ENCODE measurements at places on chromosomes 3 and 15.

DNA sequence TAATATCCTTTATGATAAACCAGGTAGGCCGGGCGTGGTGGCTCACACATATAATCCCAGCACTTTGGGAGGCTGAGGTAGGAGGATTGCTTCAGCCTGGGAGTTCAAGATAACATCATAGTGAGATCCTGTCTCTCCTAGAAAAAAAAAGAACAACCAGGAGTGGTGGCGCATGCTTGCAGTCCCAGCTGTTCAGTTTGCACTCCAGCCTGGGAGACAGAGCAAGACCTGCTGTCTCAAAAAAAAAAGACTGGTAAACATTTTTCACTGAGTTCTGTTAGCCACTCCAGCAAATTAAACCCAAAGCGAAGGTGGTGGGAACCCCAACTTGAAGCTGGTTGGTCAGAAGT, 9.6 kb upstream of the IRAK2 start:
- no peak for DNase-seq

GRCh38 chr3:170469151-170470062, 50.7 kb downstream of the CLDN11 start:
- DNase-seq = no peak

- no peak for DNase-seq
These were observed 14.3 kb downstream of the LIMD1 start for GRCh38 chr3:45608885-45609284.

DNA sequence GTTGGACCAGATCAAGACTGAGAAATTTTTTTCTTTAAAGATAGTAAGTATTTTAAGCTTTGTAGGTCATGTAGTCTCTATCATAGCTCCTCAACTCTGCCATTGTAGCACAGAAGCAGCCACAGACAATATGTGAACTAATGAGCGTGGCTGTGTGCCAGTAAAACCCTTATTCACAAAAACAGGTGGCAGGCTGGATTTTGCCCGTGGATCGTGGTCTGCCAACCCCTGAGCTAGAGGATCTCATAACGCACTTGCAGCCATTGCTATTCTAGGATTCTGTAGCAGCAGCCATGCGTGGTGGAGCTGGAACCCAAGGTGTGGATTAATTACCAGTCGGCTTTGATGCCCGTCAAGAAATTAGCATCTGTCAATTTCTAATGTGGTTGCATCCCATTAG, 68.7 kb upstream of the PLXNA1 start:
- DNase-seq = no peak

GRCh38 chr3:146747928-146748327, 142.8 kb upstream of the PLSCR5 start:
- DNase-seq = peak; percentile 15

GRCh38 chr15:45048794-45049631, 26.0 kb downstream of the SORD start:
- DNase-seq = no peak

- no peak for DNase-seq
These were observed 145.7 kb downstream of the TLE3 start for GRCh38 chr15:69951898-69952555.

GRCh38 chr15:83960192-83960829, 275.3 kb upstream of the GOLGA6L4 start:
- no peak for DNase-seq

- no peak for DNase-seq
These were observed 129.0 kb upstream of the SLC7A14 start for GRCh38 chr3:170714562-170715535.

DNA sequence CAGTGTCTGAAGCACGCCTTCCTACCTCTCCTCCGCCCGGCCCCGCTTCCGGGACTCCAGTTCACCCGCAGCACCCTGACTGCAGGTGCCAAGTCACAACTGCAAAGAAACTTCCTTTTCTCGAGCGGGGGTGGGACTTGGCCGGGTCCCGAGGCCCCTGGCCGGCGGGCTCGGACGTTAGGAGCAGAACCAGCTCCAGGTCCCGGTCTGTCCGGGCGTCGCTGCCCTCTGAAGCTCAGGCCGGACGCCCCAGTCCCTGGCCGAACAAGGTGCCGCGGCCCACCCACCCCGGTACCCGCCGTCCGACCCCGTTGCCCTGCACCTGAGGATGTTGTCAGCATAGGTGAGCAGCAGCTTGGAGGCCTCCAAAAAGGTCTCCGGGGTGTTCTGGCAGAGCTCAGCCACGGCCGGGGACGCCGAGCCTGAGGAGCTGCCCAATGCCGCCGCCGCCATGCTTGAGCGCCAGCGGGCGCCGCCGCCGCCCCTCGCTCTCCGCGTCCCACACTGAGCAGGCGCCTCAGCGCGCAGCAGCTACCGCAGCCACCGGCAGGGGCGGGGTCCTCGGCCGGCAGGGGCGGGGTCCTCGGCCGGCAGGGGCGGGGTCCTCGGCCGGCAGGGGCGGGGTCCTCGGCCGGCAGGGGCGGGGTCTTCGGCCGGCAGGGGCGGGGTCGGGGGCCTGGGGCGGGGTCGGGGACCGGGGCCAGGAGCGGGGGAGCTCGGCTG, at the start of gene NGLY1:
Gene NGLY1 (minus strand): TSS at position 506 of the 723 bp plus-strand sequence. CDS start 53 bp downstream, at position 453.
- DNase-seq = peak; percentile 68

DNA sequence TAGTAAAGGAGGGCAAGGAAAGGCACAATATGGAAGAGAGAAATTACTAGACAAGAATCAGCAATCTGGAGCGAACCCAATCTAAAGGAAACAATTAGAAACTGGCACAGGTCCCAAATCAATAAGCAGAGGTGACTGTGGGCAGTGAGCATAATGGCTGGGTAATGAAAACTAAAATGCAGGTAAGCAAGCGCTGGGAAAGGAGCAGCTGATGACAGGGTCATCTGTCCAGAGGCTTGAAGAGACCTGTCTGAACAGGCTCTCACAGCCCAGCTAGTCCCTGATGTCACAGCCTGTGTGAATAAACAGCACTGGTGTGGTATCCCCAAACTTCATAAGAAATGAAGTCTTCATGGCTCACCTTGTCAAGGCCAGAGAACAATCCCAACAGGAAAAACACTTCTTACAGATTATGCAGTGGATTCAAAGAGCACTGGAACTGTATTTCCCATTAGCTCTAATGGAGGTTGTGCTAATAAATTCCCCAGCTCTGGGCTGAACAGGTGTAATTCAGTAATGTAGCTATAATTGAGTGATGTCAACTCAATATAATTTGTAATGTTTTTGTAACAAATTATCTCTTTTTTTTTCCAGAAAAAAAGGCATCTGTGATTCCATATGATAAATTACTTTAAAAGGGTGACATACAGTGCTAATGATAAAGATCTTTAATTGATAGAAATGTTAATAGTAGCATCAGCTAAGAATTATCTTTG, 197.3 kb downstream of the FHIT start:
- DNase-seq = no peak

DNA sequence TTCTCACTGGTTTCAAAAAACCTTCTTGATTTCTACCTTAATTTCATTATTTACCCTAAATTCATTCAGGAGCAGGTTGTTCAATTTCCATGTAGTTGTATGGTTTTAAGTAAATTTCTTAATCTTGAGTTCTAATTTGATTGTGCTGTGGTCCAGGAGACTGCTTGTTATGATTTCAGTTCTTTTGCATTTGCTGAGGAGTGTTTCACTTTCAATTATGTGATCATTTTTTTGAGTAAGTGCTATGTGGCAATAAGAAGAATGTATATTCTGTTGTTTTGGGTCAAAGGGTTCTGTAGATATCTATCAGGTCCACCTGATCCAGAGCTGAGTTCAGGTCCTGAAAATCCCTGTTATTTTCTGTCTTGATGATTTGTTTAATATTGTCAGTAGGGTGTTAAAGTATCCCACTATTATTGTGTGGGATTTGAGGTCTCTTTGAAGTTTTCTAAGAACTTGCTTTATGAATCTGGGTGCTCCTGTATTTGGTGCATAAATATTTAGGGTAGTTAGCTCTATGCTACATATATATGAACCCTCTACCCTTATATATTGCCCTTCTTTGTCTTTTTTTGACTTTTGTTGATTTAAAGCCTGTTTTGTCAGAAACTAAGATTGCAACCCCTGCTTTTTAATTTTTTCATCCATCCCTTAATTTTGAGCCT, 158.4 kb upstream of the TPRG1 start:
- DNase-seq = no peak

- DNase-seq = no peak
These were observed 56.5 kb upstream of the SELENOK start for GRCh38 chr3:53948174-53948573.

- no peak for DNase-seq
These were observed 245.5 kb upstream of the MDFIC2 start for GRCh38 chr3:70557976-70558375.

GRCh38 chr15:74630284-74631086, 14.8 kb downstream of the CLK3 start:
- no peak for DNase-seq

DNA sequence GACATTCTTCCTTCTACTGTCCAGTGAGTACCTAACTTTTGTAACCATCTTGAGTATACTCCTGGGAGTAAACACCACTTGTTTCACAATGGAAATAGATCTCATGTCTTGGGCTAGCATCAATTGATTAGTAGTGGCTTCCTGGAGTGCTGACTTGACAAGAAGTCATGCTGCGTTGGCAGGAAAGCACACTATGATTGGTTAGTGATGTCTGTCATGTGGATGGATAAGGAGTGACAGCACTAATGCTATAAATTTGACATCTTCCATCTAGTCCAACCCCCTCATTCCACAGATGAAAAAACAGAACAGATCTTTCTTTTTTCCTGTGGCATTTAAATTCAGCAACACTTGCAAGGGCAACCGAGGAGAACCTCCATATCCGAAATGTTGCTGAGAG, 47.6 kb upstream of the PRICKLE2 start:
- no peak for DNase-seq

DNA sequence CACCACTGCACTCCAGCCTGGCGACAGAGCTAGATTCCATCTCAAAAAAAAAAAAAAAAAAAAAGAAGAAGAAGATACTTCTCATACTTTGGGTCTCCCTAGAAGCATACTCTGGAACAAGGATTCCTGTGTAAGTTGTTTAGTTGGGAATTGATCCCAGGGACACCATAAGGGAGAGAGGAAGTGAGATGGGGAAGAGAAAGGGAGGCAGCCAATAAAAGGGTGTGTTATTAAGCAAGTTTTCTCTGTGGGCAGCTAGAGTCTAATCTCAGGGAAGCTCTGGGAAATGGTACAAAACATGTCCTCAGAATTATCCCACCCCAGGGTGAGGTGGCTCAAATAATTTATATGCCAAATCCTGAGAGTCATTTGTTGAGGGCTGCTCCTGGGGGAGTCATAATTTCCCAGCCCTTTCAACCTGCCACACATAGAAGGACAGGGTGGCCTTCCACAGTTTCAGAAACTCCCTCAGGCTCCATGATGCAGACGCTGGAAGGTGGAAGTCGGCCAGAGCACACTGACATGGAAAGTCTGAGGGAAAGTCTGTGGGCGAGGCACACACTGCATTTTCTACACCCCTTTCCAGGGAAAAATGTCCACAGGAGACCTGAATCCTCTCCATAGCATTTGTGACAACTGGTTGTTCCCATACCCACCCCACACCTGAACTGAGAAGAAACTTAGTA, 86.4 kb upstream of the SLC4A7 start:
- no peak for DNase-seq

- DNase-seq = no peak
These were observed 149.5 kb downstream of the TBC1D5 start for GRCh38 chr3:17592956-17593355.

GRCh38 chr15:66288551-66289185, 4.7 kb upstream of the DIS3L start:
- no peak for DNase-seq

DNA sequence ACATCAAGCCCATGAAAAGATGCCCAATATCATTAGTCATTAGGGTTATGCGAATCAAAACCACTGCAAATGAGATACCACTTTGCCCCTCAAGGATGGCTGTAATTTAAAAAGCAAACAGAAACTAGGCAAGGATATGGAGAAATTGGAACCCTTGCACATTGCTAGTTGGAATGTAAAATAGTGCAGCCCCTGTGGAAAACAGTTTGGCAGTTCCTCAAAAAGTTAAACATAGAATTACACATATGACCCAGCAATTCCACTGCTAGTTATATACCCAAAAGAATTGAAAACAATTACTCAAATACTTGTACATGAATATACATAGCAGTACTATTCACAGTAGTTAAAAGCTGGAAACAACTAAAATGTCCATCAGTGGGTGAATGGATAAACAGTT, 186.8 kb upstream of the CGNL1 start:
- DNase-seq = no peak

- DNase-seq = no peak
These were observed 49.0 kb downstream of the KY start for GRCh38 chr3:134601539-134602439.

GRCh38 chr3:177249203-177249602, 51.9 kb upstream of the TBL1XR1 start:
- no peak for DNase-seq

DNA sequence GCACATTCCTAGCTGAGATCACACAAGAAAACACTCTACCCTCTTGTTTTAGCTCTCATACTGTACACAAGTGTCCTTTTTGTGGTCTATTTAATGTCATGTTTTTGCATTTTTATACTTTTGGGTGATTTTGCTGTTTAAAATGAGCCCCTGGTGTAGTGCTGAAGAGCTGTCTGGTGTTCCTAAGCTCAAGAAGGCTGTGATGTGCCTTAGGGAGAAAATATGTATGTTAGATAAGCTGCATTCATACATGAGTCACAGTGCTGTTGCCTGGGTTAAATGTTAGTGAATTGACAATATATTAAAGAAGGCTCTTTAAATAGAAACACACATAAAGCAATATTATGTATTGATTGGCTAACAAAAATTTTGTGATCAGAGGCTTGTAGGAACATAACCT, 387.4 kb upstream of the C2CD4B start:
- no peak for DNase-seq

- no peak for DNase-seq
These were observed 239.1 kb upstream of the ROPN1 start for GRCh38 chr3:124230998-124231397.

GRCh38 chr3:9397906-9398699, 688 bp downstream of the SETD5 start:
- no peak for DNase-seq

DNA sequence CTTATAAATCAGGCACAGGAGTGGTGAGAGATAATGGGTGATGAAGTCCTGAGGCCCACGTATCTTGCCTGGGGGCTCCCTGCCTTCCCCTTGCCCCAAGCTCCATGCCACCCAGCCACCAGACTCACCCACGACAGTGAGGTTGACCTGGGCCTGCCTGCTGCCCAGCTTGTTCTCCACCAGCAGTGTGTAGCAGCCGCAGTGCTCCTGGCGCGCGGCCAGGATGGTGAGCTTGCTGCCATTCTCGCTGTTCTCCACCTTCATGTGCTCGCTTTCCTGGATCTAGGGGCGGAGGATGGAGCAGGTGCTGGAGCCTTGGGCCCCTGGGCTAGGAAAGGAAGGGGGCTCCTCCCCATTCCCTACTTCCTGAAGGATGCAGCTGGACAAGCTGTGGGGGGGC, 79.1 kb upstream of the HACD2 start:
- DNase-seq = no peak

All from NCI-H460 (cell line).